ENCODE measurements at places on chromosomes 1 and 21. TPM values are rescaled to one million over a fixed set of nuclear protein-coding genes. Genes with fewer than 3 reads are reported as not detected.

- no peak for DNase-seq
Measured at GRCh38 chr1:32736812-32737791, 34.5 kb upstream of the SYNC start.

DNA sequence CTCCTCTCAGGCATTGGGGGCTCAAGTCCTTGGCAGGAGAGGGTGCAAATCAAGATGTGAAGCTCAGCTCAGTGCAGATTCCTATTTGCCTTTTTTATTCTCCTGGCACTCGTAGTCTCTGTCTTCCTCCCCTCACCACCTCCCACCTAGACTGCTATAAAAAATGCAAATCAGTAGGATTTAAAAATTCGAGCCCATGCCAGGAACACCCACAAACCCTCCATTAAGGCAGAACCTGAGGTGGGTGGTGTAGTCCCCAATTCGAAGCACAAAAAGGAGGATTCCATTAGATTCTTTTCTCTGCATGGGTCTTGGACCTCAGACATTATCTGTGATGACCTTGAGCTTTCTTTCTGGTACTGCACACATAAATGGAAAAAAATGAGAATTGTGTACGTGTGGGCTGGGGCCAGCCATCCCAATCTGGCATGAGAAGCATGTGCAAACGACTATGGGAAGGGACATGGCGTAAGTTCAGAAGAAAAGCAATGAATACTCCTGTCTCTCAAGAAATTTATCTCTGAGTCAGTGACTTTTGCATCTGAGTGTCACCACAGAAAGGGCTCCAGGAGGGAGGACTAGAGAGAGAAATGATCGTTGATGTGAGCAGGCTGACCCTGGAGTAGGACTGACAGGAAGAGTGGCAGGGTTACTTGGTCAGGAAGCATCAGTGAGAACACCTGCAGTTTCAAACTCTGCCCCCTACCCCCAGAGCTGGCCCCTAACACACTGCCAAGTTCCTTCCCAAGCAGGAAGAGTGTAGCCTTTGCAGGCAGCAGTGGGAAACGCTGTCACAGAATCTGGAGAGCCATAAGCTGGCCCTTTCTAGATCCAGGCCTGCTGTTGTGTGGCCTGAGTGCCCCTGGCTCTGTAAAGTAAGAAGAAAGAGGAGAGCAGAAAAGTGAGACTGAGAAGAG lies 1.7 kb downstream of the INKA2 start:
- DNase-seq, result no peak

- no peak for DNase-seq
Measured at GRCh38 chr1:56872597-56872996, 18.0 kb downstream of the C8A start.

- no peak for DNase-seq
Measured at GRCh38 chr1:202944438-202944921, 13.6 kb downstream of the ADIPOR1 start.

GRCh38 chr21:38663282-38663681 lies 142.4 kb upstream of the ETS2 start:
- DNase-seq, result no peak

DNA sequence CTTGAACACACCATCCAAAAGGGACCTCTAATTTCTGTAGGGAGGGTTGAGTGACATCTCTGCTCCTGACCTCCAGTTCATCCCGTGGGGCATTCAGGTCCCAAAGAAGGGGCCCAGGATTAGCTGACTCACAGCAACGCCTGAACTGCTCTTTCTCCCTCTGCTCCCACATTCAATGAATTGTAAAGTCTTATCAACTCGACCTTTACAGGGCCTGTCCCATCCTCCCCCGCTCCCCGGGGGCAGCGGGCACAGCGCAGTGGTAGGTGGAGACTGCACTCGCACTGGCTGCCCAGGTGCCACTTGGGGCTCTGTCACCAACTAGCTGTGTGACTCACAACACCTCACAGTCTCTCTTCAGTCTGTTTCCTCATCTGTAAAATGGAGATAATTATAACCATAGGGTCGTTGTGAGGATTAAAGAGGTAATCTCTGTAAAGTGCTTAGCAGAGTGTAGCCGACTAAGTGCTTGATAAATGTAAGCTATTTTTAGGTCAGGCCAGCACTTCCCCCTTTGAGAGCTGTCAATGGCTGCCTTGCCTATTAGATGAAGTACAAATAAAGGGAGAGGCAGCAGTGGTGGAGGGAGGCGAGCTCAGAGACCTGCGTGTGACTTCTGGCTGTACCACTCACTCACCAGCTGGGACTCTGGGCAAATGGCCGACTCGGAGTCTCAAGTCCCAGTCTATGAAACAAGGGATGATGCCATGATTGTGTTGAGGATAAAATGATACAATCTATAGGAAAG lies 637 bp upstream of the MYBPHL start:
- DNase-seq, result no peak

The PDE4B gene
- 38.3 TPM for total RNA-seq

The CCDC30 gene
- total RNA-seq, result 1.5 TPM
